ENCODE measurements at places on chromosomes 12 and 14.

GRCh38 chr14:63677891-63678379 is 36.3 kb upstream of the WDR89 start:
- DNase-seq: no peak

DNA sequence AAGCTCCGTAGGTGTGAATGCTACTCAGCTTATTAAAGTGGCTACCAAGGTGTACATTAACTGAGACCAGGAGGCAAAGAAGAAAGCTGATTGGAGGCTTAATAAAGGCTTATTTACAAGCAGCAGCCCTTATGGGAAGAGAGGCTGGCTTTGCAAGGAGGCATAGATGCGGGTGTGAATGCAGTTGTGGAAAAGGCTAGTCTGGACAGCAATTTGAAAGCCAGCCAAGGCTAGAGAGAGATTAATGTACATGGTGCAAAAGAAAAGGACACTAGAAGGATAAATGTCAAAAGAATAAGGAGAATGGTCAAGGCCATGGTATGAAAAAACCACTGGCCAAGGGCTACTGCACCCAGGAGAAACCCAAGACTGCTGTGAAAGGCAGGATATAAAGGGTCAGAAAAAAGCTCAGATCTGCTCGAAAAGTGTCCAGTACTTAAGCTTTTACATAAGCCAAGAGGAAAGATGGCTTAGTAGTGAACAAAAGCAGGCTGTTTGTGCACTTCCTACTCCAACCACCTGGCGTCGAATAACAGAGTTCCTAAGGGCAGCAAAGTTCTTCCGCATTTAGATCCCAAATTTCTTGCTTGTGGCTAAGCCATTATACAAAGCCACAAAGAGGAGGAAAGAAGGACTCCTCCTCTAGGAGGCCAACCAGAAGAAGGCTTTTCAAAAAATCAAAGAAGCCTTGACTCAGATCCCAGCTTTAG is 24.0 kb downstream of the KLRK1 start:
- peak; percentile 58 for DNase-seq

GRCh38 chr14:66174453-66174891 is 311.7 kb upstream of the CCDC196 start:
- no peak for DNase-seq

DNA sequence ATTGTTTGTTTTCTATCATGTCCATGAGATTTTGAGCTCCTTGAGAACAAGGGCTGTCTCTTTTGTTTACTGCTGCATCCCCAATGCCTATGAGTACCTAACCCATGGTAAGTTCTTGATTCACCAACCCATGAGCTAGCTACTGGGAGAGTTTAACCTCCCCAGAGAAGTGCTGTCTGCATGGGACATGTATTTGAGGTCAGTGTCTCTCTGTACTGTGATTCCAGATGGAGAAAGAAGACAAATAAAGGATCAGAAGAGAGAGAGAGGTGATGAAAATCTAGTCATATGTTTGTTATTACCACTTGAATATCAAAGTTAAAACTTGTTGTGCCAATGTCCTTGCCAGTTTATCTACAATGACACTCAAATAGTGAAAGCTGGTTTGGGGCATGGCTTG is 421.8 kb downstream of the BCAT1 start:
- no peak for DNase-seq

- no peak for DNase-seq
These were observed 272.4 kb downstream of the ACSS3 start for GRCh38 chr12:81350309-81350708.

GRCh38 chr14:92637864-92638263 is 110.6 kb downstream of the LGMN start:
- no peak for DNase-seq

GRCh38 chr14:103128631-103129300 is 5.5 kb downstream of the TNFAIP2 start:
- no peak for DNase-seq

- DNase-seq: no peak
These were observed 5.1 kb downstream of the ASCL1 start for GRCh38 chr12:102962532-102962931.

- DNase-seq: peak; percentile 74
These were observed 56.3 kb downstream of the FGD4 start for GRCh38 chr12:32455607-32456071.

DNA sequence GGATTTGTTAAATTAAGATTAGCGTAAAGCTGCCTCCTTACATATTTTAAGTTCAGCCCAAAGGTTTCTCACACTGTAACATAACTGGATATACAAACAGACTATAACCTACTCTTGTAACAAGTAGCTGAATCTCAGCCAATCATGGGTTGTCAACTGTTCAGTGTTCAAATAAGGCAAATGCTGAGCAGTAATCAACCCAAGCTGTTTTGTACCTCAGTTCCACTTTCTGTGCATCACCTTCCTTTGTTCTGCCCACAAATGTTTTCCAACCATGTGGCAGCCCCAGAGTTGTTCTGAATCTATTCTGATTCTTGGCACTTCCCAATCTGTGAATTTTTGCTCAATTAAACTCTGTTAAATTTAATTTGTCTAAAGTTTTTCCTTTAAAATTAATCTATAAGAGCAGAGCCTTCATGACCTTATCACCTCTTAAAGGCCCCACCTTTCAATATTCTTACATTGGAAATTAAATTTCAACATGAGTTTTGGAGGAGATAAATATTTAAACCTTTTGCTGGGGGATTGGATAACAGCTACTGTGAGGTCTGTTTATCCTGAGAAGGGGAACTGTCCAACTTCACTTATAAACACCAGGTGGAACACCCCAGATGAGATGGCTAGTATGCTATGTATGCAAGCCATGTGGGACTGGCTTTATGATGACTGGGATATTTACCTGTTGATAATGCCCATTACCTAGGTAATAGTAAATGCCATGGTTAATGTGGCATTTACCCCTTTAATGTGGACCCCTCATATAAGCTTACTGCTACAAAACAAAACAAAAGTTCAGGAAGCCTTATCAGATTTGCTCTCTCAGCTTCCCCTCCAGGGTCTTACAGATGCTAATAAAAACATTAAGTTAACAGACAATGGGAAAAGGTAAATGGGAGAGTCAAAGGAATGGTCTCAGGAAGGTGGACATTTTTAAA is 42.2 kb upstream of the ARID2 start:
- DNase-seq: no peak

GRCh38 chr14:68140806-68141205 is 321.2 kb downstream of the RAD51B start:
- DNase-seq: no peak

DNA sequence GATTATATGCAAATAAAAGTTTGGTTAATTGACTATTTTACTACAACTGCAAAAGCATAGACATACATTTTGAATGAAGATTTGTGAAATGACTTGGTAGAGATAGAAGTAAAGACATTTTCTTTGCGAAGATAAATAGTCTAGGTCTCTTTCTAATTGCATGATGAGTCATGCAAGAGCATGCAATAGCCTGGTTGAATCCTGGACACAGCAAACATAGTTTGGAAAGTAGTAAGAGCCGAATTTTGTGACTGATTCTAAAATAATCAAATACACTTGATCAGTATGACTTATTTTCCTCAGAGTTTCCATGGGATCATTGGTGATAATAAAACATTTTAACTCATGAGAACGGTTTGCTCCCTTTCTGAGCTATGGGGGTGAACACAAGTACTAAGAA is 27.7 kb upstream of the CAND1 start:
- peak; percentile 2 for DNase-seq

DNA sequence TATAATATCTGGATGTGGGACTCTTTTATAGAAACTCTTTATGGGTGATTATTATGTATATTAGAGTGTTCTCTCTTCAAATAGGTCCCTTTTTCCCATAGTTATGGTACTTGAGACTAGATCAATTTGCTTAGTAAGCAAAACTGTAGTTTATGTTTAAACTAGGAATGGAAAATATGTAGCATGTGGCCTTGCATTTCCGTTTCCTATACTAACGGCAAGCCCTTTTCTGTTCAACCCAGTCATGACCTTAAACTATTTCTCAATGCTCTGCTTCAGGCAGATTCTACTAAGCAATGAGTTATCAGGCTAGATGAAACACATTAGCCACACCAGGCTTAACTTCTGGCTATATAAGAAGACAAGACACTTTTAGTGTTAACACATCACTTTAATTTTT is 84.6 kb downstream of the OTOGL start:
- DNase-seq: peak; percentile 38

DNA sequence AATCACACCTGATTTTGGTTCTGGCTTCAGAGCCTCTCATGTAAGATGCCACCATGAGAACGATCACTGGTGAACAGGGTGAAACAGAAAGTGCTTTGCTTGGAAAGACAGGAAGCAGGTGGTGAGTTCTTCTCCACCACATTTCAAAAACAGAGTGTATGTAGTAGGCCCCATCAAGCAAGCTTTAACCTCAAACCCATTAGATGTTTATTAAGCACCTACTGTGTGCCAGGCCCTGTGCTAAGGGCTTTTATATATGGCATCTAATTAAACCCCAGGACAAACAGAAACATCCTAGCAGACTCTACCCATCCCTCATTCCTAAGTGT is 47.8 kb upstream of the MED13L start:
- no peak for DNase-seq

DNA sequence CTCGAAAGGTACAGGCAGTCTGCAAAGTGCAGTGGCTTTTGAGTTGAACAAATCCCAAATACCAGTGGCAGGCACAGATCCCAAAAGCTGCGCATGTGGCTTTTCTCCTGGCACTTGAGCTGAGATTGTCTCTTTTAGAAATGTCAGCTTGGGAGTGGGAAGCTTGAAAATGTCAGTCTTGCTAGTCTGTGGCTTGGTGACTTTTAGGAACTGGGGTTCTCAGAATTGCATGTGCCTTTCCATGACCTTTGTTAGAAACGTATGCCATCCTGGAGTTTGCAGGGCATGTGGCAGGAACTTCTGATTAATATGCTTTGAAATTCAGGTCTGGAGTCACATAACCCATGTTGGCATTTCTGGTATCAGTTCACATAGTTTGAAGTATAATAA is 182.1 kb downstream of the CHST11 start:
- DNase-seq: no peak

GRCh38 chr12:63149909-63150712 is 890 bp downstream of the AVPR1A start:
- DNase-seq: no peak

DNA sequence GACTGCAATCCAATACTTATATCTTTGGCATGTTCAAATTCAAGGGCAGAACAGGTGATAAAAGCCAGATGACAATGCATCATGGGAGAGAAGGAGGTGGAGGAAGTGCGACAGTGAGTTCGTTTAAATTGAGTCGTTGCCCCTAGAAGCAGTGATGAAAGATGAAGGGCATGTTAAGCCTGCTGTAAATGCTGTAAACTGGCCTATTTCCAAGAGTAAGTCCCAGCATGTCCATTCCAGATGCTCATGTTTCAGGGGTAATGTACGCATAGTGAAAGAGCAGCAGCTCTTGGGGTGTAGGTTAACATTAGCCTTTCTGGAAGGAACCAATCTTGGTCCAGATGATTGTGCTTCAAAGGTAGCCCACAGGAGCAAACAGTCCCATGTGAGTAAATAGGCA is 97.1 kb downstream of the C2CD5 start:
- DNase-seq: peak; percentile 56

DNA sequence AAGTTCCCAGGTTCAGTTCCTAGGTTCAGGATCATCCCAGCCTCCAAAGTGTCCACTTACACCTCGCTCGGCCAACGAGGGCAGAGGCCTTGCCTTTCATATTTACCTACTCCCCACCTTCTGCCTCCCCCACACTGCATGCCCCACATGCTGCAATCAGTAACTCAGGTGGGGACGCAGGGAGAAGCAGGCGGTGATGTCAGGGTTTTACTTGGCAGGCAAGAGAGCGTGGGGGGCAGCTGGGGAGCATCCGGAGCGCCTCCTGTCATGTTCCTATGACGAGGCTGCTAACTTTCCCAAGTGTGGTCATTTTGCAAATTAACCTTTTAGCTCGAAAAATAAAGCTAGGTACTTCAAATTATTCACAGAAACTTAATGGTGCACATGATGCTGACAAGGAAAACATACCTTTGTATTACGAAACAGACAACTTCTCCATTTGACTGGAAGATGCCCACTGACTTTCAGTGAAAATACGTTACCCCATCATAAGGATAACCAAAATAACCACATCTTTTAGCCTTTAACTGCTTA is 53.8 kb downstream of the SETD3 start:
- DNase-seq: no peak

- DNase-seq: peak; percentile 9
These were observed 103.9 kb upstream of the MYL2 start for GRCh38 chr12:111024205-111024801.

- DNase-seq: no peak
These were observed 3.5 kb downstream of the WNT10B start for GRCh38 chr12:48967991-48968390.

GRCh38 chr12:39127401-39127800 is 222.0 kb upstream of the CPNE8 start:
- DNase-seq: no peak

- DNase-seq: peak; percentile 31
These were observed 57.2 kb upstream of the SCN8A start for GRCh38 chr12:51533799-51534198.

GRCh38 chr12:6178981-6179761 is 21.0 kb upstream of the CD9 start:
- DNase-seq: peak; percentile 85

GRCh38 chr12:64036414-64036813 is 185.7 kb downstream of the KICS2 start:
- DNase-seq: no peak

GRCh38 chr14:24430682-24431568 is 1.2 kb downstream of the KHNYN start:
- DNase-seq: peak; percentile 28

DNA sequence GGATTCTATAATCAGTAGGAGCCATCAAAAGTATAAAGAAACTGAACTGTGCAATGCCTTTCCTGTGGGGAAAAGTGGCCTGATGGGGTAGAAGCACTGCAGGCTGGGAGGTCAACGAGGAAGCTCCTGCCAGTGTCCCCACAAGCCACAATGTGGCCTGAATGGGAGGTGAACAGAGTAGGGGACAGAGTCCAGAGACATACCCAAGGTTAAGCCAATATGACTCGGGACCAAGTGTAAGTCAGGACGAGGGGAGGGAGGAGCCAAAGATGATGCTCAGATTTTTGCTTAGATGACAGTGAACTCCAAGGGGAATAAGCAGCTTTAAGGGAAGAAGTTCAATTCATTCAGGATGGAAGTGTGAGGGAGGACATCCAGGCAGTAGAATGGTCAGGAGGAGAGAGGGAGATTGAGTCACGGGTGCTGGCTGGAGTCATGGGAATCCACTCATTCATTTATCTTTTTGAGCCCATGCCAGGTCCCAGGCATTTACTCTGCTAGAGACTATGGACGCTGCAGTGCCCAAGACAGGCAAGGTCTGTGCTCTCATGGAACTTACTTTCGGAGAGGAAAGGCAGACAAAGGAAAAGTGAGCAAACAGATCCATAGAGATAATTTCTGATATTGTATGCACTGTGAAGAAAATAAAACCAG is 29.1 kb downstream of the DPF3 start:
- DNase-seq: no peak

GRCh38 chr14:38391334-38391733 is 135.4 kb upstream of the CLEC14A start:
- peak; percentile 70 for DNase-seq

Data from fibroblast of lung (primary cell).